ENCODE measurements at places on chromosomes 11 and 22.

GRCh38 chr22:45889093-45889538 lies 87.8 kb downstream of the WNT7B start:
- DNase-seq = no peak

- no peak for DNase-seq
Observed at GRCh38 chr11:78138694-78139421, 568 bp downstream of the ALG8 start.

GRCh38 chr11:110467556-110467955 lies 37.8 kb downstream of the FDX1 start:
- peak; percentile 8 for DNase-seq

DNA sequence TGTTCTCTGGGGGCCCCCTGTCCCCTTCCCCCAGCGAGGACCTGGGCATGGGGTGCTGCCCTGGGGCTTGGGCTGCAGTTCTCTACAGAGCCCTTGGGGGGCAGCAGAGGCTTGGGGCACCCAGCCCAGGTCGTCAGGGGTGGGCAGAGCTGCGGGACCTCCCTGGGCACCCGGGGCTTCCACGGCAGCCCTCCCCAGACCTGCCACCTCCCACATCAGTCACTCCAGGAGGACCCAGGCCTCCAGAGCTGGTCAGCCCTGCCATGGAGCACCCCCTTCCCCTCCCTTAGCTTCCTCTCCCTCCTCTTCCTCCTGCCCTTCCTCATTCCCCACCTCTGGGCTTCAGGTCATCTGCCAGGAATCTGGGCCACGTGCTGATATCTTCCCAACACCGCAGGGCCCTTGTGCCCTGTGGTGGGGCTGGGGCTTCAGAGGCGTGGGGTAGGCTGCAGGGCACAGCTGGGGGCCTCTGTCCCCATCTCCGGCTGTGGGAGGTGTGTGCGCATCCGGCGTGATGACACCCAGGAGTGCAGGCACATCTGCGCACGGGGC lies 5.8 kb downstream of the TSPAN4 start:
- DNase-seq = peak; percentile 34

- DNase-seq = no peak
Observed at GRCh38 chr22:17896586-17896985, 122.3 kb upstream of the BID start.

All from NCI-H1092 (cell line).